ENCODE measurements at places on chromosomes 4 and X. TPM values are rescaled to one million over a fixed set of nuclear protein-coding genes. Genes with fewer than 3 reads are reported as not detected.

Gene HELT
- total RNA-seq, result not detected

Gene FREM3
- total RNA-seq, result not detected

Gene CT45A2
- total RNA-seq, result not detected

Gene TCEAL2
- not detected for total RNA-seq

Gene GAGE12F
- total RNA-seq, result not detected

Gene PRDM8
- 1.2 TPM for total RNA-seq

Gene CENPE
- total RNA-seq, result 0.51 TPM

Gene GPR34
- 10.0 TPM for total RNA-seq

Gene SLC6A14
- not detected for total RNA-seq

Gene CDX4
- total RNA-seq, result not detected
